H1 (cell line): ENCODE measurements at places on chromosomes 4 and X. TPM values are rescaled to one million over a fixed set of nuclear protein-coding genes. Genes with fewer than 3 reads are reported as not detected.

GRCh38 chrX:31717474-31717873 lies 645.6 kb upstream of the FTHL17 start:
- DNase-seq, result no peak
- no peak overlapping the region for H3K27ac ChIP-seq
- no peaks in the 10 kb centered on the region for H3K36me3 ChIP-seq
- H3K4me3 ChIP-seq, result no peak overlapping the region
- H3K27me3 ChIP-seq, result no peaks in the 10 kb centered on the region

The PI4K2B gene
- 15.8 and 16.2 TPM in 2 replicates for total RNA-seq

DNA sequence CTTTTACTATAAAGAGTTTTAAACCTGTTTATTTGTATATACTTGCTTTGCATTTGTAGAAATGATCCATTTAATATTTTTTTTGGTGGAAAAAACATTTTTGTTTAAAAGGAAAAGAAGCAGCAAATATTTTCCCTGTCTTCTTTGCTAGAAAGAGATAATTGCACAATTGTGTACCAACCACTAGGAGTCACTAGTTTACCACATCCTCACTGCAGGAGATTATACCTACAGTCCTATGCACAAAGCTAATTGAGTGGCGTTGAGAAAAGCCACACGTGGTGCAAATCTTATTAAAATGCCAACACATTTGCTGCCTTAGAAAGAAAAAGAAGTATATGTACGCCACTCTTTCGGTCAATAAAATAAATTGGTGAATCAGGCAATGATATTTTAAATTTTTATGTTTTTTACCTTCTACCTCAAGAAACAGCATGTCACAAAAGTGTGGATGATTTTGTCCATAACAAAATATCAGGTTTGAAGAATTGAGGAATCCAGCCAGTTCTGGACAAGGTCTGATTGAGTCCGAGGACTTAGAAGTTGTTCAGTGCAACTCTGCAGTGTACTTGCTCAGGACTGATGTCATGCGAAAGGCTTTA lies 102.9 kb downstream of the GRXCR1 start:
- no peaks in the 10 kb centered on the region for H3K4me1 ChIP-seq
- H3K27me3 ChIP-seq, result no peaks in the 10 kb centered on the region
- no peak for DNase-seq
- no peaks in the 10 kb centered on the region for H3K36me3 ChIP-seq

- no peaks in the 10 kb centered on the region for H3K36me3 ChIP-seq
- H3K4me1 ChIP-seq, result no peaks in the 10 kb centered on the region
- H3K4me3 ChIP-seq, result no peak overlapping the region
- no peaks in the 10 kb centered on the region for H3K27me3 ChIP-seq
- DNase-seq, result no peak
- no peak overlapping the region for H3K27ac ChIP-seq
These were observed 327.0 kb upstream of the ZFP42 start for GRCh38 chr4:187668526-187669082.

DNA sequence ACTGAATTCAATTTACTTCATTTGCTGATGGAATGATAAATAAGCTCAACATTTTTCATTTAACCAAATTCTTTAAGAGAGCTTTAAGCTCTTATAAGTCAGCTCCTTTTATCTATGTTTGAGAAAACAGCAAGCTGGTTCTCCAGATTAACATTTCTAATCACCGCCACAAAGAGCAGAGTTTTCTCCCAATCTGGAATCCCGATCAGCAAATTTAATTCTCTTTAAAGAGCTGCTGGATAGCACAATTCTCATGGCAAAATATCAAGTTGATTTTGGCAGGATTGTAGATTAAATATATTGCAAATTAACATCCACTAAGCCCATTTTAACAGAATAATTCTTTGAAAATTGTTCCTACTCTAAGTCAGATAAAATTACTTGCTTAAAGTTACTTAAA lies 48.8 kb downstream of the RPS6KA3 start:
- DNase-seq, result no peak
- no peaks in the 10 kb centered on the region for H3K36me3 ChIP-seq
- no peak overlapping the region for H3K27ac ChIP-seq
- no peak overlapping the region for H3K4me3 ChIP-seq
- no peaks in the 10 kb centered on the region for H3K27me3 ChIP-seq
- no peaks in the 10 kb centered on the region for H3K4me1 ChIP-seq

DNA sequence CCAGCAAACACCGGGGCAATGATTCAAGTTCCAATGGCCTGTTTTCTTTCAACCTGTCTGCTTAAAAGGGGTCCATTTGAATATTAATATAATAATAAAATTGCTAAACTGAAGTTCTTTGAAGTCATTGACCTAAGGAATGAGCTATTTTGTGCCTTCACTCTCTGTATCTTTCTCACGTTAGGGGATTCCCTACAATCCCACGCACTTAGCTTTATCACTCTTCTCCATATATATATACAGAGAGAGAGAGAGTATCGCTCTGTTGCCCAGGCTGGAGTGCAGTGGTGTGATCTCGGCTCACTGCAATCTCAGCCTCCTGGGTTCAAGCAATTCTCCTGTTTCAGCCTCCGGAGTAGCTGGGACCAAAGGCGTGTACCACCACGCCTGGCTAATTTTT lies 83.9 kb upstream of the NWD2 start:
- no peak overlapping the region for H3K27ac ChIP-seq
- no peaks in the 10 kb centered on the region for H3K27me3 ChIP-seq
- no peaks in the 10 kb centered on the region for H3K4me1 ChIP-seq
- DNase-seq, result no peak

DNA sequence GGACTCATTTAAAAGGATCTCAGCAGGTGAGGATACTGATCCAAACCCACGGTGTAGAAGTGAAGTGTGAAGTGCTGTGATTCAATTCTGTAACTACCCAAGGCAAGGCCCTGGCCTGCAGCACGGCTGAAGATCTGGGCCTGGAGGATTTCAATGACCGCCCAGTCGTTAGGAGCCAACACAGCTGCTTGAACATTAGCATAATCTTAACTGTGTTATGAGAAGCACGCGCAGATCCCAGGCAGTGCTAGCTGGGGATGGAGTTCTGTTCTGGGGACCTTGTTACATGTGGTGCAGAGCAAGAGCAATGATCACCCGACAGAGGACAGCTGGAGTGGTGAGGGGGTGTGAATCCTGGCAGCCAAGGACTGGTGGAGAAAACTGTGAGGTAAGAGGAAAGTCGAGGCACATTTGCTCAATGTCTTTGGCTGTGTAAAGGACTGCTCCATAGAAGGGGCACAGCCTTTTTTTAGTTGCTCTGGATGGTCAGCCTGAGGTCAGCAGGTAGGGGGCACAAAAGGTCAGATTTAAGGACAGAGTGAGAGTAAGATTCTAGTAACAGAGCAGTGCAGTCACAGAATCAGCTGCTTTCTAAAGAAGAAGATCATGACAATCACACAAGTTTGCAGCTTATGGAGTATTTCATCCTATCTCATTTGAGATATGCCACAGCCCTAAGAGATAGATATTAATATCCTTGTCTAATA lies 181.8 kb downstream of the DCLK2 start:
- no peak overlapping the region for H3K4me3 ChIP-seq
- DNase-seq, result no peak
- H3K4me1 ChIP-seq, result no peaks in the 10 kb centered on the region; the same call in 1 of the 2 replicates
- no peak overlapping the region for H3K27ac ChIP-seq
- H3K36me3 ChIP-seq, result no peaks in the 10 kb centered on the region; the same call in 1 of the 2 replicates
- H3K27me3 ChIP-seq, result no peaks in the 10 kb centered on the region

The SLC25A14 gene
- 14.2 and 15.2 TPM in 2 replicates for total RNA-seq

DNA sequence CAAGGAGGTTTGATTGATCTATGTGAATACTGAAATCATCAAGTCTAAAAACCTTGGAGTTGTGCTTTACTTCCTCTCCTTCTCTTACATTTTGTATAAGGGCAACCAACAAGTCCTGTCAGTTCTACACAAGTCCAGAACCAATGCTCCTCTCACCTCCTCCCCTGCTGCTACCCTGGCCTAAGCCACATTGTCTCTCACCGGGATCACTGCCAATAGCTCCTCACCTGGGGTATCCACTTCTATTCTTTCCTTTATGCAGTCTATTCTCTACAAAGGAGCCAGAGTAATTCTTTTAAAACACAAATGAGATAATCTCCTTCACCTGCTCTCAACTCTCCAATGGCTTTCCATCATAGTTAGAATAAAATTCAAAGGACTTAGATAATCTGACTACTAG lies 13.3 kb upstream of the ARHGEF6 start:
- H3K27me3 ChIP-seq, result no peaks in the 10 kb centered on the region
- no peaks in the 10 kb centered on the region for H3K36me3 ChIP-seq
- H3K4me1 ChIP-seq, result peaks cover 2% of the 10 kb centered on the region; the same call in 1 of the 2 replicates

The CENPVL2 gene
- 2.9 and 3.2 TPM in 2 replicates for total RNA-seq

The EDA gene
- 10.1 and 10.5 TPM in 2 replicates for total RNA-seq

The NDNF gene
- 1.6 and 1.8 TPM in 2 replicates for total RNA-seq

DNA sequence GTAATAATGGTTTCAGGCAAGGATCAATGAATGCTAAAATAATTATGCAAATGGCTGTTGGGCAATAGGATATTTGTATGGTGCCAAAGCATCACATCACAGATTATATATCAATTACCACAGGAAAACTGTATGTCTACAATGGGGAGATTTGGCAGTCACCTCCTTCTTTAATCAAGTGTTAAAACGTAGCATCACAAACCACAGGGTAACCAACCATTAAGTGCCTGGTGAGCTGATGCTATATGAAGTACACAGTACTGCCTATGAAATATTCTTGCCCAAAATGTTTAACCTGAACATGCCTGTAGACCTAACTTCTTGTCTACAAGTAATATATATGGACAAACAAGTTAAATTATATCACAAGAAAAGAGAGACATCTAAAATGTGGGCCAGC lies 25.3 kb downstream of the MECP2 start:
- no peaks in the 10 kb centered on the region for H3K36me3 ChIP-seq
- peaks cover 6% of the 10 kb centered on the region for H3K4me1 ChIP-seq
- DNase-seq, result no peak
- no peak overlapping the region for H3K27ac ChIP-seq
- H3K27me3 ChIP-seq, result no peaks in the 10 kb centered on the region
- no peak overlapping the region for H3K4me3 ChIP-seq
